ENCODE measurements at places on chromosomes 7 and 10.

- DNase-seq = no peak
Observed at GRCh38 chr10:17007418-17007770, 122.2 kb downstream of the CUBN start.

- DNase-seq = no peak
Observed at GRCh38 chr10:83824099-83824498, 315.2 kb upstream of the GHITM start.

- peak; percentile 62 for DNase-seq
Observed at GRCh38 chr7:121113288-121113687, 124.8 kb downstream of the CPED1 start.

DNA sequence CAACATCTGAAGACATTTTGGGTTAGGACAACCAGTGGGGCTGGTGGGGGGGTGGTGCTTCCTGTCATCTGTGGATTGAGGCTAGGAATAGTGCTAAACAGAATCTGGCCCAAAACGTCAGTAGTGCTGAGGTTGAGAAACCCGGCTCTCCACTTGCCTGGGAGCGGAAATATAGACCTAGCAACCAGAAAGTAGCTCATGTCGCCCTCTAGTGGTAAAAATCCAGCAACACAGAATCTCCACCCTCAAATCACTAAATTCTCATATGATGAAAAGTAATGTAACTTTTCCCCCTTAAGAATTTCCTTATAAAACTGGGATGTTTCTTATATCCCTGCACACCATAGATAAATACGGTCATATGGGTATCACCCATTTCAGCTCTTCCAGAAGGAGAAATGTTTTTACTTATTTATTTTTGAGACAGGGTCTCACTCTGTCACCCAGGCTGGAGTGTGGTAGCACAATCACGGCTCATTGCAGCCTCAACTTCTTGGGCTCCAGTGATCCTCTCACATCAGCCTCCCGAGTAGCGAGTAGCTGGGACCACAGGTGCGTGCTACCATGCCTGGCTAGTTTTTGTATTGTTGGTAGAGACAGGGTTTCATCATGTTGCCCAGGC is 34.4 kb downstream of the ZC3HAV1 start:
- peak; percentile 76 for DNase-seq

GRCh38 chr10:74008212-74008731 is 10.4 kb downstream of the VCL start:
- DNase-seq = peak; percentile 96

DNA sequence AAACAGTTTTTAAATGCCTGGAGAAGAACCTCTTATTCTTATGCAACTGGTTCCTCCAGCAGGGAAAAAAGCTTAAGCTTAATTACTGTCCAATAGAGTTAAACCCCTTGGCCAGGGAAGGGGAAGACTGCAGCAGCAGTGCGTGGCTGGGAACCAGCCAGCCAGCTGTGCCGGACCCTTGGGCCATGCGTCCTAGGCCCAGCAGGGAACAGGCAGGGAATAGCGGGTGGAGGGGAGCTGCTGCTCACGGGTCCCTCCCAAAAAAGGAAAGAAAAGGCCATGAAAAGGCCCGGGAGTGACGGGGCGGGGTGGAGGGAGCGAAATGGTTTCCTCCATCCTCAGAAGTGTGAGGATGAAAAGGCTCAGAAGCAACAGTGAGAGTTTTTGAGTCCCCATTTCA is 35.2 kb upstream of the HECW1 start:
- no peak for DNase-seq

- DNase-seq = no peak
Observed at GRCh38 chr10:131161087-131161486, 150.4 kb downstream of the TCERG1L start.

- peak; percentile 97 for DNase-seq
Observed at GRCh38 chr7:100602889-100603725, 944 bp downstream of the PCOLCE start.

DNA sequence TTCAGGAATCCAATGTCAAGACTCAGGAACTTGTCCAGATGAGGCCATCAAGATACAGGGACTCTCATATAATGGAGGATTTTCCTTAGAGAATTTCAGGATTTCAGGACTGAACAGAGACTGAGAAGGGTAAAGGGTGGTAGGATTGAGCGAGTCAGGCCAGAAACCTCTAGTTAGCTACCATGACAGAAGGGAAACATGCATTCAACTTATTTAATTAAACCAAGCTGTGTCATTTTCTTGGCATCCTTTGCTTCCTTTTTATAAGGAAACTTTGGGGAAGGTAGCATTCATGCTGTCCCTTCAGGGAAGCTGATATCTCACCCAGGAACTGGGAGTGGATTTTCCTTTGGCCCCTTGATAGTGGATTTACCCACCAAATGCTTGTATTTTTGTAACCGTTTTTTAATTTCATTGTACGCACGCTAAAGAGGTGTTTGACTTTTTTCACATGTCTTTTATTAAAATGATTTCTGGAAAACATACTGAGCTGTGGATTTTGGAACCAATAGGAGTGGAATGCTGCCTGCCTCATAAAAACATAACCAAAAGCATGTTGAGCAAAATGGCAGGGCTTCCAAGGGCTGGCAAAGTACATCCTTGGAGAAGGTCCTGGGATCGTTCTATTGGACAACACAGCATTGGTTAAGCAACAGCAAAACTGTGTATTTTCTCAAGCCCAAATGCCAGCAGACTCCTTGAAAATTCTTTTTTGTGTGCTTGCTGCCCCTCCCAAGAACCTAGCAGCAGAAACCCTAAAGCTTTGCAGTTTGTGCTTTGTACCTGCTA is 104.5 kb downstream of the CXCL12 start:
- peak; percentile 29 for DNase-seq

GRCh38 chr7:4144811-4145510 is 537.1 kb upstream of the FOXK1 start:
- peak; percentile 31 for DNase-seq

DNA sequence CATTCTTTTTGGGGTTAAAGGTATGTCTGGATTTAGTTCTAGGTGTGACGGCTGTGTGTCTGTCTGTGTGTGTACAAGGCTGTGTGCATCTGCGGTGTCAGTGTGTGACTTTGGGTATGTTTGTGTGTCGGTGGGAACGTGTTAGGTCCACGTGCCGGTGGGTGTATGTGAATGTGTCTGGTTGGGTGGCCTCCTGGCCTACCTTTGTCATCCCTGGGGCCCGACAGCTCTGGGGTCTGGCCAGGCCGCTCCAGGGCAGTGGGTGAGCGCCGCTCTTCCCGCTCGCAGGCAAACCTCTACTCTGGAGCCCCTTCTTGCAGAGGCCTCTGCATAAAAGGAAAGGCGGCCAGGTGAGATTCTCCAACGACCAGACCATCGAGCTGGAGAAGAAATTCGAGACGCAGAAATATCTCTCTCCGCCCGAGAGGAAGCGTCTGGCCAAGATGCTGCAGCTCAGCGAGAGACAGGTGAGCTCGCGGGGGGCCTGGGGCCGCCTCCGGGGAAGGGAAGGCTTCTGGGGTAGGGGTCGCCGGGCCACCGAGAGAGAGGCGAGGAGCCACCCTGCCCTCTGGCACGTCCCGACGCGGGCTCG is 2.4 kb downstream of the HHEX start:
- no peak for DNase-seq

GRCh38 chr10:126294451-126294850 is 93.8 kb downstream of the ADAM12 start:
- DNase-seq = no peak

GRCh38 chr7:139231513-139232376 is 708 bp downstream of the UBN2 start:
- DNase-seq = peak; percentile 30

DNA sequence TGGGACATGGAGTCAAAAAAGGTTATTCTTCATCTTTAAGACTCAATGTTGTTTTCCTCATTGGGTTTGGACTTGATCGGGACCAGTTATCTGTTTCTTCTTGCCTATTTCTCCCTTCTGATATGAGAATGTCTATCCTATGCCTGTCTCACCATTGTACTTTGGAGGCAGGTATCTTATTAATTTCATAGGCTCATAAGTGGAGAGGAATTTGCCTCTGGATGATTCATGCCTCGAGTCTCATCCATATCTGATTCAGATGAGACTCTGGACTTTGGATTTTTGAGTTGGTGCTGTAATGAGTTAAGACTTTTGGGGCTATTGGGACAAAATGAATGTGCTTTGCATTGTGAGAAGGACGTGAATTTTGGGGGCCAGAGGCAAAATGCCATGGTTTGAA is 36.2 kb upstream of the CCDC7 start:
- DNase-seq = no peak

DNA sequence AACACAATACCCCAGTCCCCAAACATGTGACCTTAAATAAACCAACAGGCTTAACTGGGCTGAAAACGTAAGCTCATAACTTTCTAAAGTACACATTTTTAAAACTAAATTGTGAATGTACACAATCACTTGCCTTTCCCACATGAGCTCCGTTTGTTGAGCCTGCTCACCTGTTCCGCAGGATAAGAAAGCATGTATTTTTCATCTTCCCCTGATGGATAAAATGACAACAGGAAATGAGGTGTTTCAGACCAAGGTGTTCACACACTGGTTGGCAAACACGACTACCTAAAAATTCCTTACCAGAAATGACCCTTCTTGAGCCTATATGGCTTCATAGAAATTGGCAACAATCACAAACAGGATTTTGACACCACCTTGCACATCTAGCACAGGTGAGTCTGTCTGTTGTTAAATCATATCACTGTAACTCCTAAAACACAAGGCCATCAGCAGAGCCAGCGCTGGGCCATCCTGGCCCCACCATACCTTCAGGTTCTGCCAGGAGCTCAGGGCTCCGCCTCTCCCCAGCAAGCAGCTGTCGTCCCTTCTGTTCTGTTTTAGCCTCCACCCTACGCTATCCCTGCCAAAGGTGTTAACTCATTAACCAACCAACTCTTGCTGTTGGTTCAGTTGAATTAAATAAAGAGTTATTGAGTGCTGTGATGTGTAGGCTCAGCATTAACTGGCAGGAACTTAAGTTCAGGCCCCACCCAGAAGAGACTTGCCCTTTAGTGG is 73.6 kb upstream of the RNF32 start:
- DNase-seq = no peak

DNA sequence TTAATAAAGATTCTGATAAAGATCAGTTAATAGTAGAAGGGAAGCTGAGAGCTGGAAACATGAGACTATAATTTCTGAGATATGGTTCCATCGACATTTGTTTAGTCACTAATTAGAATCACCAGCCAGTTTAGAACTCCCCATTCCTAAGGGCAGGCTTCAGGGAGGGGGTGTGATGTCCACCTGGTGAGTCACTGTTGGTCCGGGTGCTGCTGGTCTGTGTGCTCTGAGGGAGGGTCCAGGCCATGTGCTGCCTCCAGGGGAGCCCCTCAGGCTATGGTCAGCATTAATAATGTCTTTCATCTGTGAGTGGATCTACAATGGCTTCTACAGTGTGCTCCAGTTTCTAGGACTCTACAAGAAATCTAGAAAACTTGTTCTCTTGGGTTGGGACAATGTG is 115.8 kb downstream of the ADAM12 start:
- no peak for DNase-seq

- no peak for DNase-seq
Observed at GRCh38 chr10:128361487-128361886, 235.3 kb upstream of the MKI67 start.

GRCh38 chr10:67772151-67772550 is 65.8 kb downstream of the DNAJC12 start:
- no peak for DNase-seq

GRCh38 chr7:69776611-69777010 is 178.3 kb downstream of the AUTS2 start:
- DNase-seq = peak; percentile 83

DNA sequence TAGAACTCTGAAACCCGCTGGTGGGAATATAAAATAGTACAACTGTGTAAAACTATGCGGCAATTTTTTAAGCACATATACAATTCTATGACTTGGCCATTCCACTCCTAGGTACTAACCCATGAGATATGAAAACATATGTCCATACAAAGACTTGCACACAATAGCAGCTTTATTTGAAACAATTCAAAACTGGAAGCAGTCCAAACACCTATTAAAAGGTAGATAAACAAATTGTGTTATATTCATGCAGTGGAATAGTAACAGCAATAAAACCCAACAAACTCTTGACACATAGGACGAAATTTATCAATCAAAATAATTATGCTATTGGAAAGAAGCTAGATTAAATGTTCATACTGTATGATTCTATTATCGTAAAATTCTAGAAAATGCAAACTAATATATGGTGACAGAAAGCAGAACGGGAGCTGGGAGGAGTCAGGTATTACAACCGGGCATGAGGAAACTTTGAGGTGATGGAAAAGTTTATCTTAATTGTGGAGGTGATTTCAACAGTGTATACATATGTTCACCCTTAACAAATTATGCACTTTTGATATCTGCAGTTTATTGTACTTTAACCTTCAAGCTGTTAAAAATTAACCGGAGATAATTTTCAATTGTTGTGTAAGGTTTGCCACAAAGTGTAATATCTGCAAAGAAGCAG is 803 bp upstream of the STK31 start:
- DNase-seq = no peak

GRCh38 chr7:130925136-130925794 is 191.3 kb upstream of the KLF14 start:
- DNase-seq = no peak

GRCh38 chr10:75825661-75826060 is 394.2 kb downstream of the LRMDA start:
- DNase-seq = no peak

DNA sequence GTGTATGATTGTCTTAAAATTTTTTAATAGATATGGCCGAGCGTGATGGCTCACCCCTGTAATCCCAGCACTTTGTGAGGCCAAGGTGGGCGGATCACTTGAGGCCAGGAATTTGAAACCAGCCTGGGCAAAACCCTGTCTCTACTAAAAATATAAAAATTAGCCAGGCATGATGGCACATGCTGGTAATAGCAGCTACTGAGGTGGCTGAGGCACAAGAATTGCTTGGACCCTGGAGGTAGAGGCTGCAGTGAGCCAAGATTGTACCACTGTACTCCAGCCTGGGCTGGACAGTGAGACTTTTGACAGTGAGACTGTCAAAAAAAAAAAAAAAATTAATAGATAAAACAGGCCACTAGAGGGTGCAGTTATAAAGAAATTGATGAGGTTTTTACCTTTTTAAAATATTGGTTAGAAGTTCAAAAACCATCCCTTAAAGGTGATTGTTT is 20.5 kb downstream of the NOM1 start:
- DNase-seq = no peak

DNA sequence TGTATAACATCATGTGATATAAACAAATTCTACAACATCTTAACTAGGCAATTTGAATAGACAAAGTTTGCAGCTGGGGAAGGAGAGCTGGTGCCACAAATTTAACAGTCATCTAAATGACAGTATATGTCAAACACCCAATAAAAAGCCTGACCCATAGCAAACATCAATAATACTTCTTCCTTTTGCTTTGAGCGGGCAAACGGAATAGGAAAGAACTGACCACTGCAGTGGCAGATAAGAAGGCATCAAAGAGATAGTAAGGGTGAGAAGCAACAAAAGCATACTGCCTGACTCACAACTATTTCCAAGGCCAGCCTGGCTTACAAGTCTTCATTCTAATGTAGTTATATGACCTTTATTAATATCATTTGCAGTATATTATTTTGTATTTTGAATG is 99.9 kb downstream of the LRRN3 start:
- DNase-seq = no peak

Measured in fibroblast of skin of right biceps (primary cell).